ENCODE measurements at places on chromosomes 3 and 15. TPM values are rescaled to one million over a fixed set of nuclear protein-coding genes. Genes with fewer than 3 reads are reported as not detected.

The GPR171 gene
- total RNA-seq, result not detected

The OR5K2 gene
- not detected for total RNA-seq

The NEK10 gene
- 0.80 TPM for total RNA-seq

The IMPG2 gene
- 0.14 TPM for total RNA-seq

The KIAA1143 gene
- 26.3 TPM for total RNA-seq

The TNK2 gene
- 24.9 TPM for total RNA-seq

GRCh38 chr15:26049900-26050657 lies 187.0 kb upstream of the ATP10A start:
- DNase-seq, result no peak

DNA sequence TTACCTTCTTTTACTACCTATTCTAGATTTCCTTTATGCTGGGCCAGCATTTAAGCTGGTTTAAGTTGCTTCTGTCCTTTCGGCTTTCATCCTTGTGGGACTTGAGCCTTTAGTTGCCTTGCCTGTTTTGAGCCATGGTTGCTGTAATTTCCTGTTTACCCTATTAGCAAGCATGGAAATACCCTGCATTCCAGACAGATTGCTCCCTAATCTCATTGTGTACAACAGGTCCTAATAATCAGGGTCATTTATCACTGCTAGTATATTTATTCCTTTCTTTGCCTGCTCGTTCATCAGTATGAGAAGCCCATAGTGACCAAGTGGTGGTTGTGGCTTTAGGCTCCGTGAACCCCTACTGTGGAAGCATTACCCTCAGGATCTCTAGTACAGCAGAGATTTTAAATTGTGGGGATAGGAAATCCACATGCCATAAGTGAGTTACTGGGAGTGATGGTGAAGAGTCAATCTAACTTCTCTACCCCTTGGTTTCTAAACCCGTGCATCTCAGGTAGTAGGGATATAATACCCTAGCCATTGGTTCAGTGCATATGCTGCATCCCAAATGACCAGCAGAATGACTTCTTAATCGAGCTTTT lies 31.9 kb downstream of the NCK1 start:
- no peak for DNase-seq

GRCh38 chr3:115226844-115227445 lies 79.9 kb upstream of the ZBTB20 start:
- no peak for DNase-seq

- DNase-seq, result peak; percentile 84
Measured at GRCh38 chr3:69120879-69121464, 1.4 kb downstream of the LMOD3 start.

DNA sequence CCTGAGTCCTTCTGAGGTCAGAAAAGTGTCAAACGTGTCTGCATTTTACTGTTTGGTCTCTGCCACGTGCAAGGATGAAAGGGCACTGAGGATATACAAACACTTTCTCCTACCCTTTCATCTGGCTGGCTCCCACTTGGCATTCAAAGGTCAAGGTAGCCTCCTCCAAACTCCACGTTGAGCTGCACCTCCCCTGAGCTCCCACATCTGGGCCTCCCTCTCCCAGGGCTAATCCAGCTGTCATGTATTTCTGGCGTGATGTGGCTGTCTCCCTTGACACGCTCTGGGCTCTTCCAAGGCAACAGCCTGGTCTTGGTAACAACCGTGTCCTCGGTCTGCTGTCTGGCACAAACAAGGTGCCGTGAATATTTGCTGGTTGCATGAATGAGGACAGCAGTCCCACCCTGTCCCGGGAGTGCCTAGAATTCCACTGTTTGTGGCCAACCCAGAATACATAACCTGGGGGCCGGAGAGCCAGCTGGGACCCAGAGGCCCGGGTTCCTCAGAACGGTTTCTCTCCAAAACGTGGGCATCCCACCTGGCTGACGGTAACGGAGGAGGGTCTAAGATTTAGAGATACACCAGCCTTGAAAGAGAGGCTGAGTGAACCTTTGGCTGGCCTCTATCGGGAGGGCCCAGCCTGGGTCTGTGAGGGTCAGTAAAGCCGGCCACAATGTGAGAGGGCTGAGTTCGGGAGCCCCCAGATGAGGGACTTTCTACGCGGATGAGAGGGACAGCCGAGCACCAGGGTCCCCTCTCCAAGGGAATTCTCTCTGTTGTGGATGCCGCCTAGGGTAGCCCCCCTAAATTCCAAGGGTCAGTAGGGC lies 767 bp downstream of the GLT8D1 start:
- peak; percentile 51 for DNase-seq

DNA sequence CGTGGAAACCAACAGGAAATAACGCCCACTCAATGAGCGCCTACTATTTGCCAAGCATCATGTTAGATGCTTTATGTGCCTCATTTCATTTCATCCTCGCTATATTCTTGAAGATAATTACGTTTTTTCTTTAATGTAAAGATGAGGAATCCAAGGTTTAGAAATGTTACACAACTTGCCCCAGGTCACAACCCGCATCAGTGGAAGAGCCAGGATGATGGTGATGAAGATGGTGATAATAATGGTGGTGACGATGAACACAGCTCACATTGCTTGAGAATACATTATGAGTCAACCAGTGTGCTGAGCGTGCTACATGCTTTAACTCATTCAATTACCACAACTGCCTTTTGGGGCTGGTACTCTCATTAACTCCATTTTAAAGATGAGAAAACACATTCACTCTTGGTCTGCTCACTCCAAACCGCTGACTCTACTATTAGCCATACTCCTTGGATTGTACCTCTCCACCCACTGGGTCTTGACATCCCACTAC lies 21.5 kb upstream of the MYO1E start:
- DNase-seq, result no peak

GRCh38 chr3:195079636-195080035 lies 191.3 kb downstream of the XXYLT1 start:
- no peak for DNase-seq

DNA sequence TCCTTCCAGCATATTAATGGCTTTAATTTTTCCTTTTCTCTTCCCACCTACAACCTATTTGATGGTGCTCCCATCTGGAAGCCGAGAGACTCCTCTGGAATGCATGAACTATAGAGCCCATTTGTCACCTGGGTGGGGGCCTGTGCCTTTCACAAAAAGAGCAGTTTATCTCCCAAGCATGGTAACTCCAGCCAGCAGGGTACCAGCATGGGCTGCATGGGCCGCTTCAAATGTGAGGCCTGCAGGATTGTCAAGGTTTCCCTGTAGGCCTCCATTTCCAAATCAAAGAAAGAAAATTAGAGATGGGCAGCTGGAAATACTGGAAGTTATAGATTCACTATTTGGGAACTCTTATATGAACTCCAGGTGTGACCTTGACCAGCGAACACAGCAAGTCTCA lies 50.7 kb upstream of the SKOR1 start:
- no peak for DNase-seq

DNA sequence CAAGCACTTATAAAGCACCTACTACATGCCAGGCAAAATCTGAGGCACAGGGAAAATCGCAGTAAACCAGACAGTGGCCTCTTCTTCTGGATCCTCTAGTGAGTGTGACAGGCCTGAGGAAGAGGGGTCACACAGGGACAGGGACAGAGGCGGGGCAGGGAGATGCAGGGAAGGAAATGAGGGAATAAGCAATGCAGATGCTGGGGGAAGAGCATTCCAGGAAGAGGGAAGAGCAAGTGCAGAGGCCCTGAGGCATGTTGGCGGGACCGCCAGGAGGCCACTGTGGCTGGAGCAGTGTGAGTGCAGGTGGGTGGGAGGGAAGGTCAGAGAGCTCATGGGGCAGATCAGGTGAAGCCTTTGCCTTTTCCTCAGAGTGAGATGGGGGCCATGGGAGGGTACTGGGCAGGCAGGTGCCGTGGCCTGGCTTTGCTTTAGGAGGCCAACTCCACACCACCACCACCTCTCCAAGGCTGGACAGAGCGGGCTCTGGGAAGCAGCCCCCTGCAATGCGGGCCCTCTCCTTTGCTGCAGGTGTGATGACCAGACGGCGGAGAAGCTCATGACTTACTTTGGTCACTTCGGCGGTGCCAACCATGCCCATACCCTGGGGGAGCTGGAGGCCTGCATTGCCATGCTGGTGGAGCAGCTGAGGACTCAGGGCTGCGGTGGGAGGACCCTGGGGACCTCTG lies 26.8 kb upstream of the GP9 start:
- DNase-seq, result no peak

DNA sequence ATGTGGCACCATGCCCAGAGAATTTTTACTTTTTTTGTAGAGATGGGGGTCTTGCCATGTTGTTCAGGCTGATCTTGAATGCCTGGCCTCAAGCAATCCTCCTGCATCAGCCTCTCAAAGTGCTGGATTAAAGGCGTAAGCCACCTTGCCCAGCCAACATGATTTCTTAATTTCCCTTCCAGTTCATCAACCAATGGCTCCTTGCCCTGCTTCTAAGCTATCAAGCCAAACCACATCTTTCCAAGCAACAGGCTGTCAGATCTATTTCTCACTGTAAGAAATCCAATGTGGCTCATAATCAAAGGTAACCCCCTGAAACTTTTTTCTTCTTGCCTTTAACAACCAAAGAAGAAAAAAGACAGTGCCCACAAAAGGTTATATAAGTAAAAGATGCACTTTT lies 204.2 kb upstream of the ICE2 start:
- DNase-seq, result no peak

DNA sequence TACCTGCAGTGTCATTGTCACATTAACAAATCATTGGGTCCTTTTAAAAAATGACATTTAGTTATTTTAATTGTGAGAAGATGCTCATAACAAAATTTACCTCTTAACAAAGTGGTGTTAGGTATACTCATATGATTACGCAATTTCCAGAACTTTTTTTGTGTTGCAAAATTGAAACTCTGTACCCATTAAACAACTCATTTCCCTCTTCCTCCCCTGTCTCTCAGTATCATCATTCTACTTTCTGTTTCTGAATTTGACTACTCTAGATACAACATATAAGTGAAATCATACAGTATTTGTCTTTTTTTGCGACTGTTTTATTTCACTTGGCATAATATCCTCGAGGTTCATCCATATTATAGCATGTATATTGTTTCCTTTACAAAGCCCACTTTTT lies 58.7 kb upstream of the CHST2 start:
- DNase-seq, result no peak

DNA sequence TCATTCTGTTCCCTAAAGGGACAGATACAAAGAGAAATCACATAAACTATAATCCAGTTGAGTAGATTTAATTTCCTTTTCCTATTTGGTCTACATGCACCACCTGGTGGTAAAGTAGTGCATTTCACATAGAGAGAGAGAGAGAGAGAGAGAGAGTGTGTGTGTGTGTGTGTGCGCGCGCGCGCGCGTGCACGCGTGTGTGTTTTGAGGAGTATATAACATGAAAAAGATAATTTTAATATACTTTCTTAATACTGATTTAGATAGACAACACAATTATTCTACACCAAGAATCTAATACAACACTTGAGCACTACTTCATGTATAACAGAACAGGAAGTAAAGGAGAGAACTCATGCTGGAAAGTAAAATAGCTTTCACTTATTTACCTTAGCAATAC lies 1.1 kb upstream of the FGF7 start:
- peak; percentile 59 for DNase-seq

DNA sequence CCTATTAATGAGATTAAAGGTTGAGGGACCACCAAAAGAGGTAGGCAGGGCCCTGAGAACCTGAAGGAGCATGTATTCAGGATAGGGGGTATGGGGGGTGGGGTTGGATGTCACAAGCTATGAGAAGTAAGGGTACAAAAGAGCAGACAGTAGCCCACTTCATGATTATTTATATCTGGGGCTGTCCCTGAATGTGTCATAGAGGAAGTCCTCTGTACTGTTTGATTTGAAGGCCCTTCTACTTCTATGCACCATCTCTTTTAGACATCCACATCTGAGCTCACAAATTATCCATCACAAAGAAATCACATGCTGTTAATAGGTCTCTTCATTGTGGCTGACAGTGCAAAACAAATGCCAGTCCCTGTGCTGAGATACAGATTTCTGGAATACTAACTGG lies 68.6 kb downstream of the FHIT start:
- DNase-seq, result no peak

GRCh38 chr3:173977747-173978146 lies 580.2 kb downstream of the NLGN1 start:
- DNase-seq, result no peak

DNA sequence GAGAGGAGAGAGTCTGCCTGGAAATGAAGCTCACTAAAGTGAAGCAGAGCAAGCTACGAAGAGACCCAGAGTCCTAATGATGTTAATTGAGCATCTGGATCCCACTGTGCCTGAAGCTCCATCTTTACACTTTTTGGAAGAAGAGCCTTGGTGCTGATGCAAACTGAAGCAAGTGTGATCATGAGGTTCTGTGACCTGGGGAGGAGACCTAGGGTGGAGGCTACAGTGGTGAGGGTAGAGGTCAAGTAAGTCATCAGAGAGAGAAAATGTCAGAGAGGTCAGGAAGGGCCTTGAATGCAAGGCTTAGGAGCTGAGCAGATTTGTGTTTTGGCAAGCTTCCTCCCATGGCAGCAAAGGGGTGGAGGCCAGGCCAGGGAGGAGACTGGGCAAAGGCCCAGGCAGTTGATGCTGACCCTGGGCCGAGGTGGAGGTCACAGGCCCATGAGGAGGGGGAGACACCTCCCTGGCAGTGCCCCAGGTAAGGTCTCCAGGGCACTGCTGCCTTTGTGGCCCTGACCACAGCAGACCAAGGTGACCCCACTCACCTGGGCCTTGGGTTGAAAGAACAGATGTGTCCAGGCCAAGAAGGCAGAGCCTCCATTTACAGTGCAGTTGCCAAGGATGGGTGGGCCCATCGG lies 1.6 kb downstream of the GRIP2 start:
- DNase-seq, result no peak

DNA sequence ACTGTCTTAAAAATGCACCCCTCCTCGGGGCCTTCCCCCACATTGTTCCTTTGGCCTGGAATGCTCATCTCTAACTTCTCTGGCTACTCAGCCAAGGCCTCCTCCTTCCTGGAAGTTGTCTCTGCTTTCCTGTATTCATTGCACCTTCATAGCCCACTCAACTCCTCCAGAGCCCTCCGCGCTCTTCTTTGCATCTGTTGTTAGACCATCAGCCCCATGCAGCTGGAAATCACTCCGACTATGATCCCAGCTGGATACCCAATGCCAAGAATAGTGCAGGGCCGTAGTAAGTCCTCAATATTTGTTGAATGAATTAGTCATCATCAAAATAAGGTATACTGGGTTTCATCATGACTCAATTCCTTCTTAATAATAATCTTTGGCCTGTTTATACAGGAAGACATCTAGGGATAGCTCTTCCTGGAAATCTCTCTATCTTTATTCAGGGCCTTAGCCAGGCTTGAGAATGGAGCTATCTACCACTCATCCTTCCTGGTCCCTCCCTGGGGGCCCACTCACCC lies 112.7 kb downstream of the SYNPR start:
- no peak for DNase-seq

Measured in adrenal gland (tissue), 19 donors.